ENCODE measurements at places on chromosomes 5 and 9.
A peak's percentile ranks its signal among the peaks of the same experiment; 100 is the strongest.

DNA sequence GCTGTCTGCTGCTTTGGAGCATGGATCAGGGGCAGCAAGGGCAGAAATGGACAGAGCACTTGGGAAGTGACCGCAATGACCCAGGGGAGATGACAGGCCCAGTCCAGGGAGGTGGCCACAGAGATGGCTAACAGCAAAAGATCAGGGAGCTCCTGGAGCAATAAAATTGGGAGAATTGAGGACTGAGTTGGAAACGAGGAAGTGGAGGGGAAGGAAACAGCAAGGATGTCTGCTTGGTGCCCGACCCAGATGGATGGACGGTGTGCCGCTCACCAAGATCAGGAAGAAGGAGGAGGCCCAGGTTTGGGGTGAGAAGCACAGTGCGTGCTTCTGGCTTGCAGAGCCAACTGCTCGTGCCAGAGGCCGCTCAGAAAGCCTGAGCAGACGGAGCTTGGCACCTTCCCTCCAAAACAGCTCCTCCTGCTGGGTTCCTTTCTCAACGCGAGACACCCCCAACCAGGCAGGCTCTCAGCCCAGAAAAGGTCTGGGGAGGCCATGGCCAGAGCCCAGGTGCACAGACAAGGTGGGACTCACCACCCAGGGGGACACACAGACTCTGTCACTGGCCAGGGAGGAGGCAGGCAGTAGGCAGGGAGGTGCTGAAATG is 1.7 kb upstream of the SLC34A1 start:
- DNase-seq, result no peak

DNA sequence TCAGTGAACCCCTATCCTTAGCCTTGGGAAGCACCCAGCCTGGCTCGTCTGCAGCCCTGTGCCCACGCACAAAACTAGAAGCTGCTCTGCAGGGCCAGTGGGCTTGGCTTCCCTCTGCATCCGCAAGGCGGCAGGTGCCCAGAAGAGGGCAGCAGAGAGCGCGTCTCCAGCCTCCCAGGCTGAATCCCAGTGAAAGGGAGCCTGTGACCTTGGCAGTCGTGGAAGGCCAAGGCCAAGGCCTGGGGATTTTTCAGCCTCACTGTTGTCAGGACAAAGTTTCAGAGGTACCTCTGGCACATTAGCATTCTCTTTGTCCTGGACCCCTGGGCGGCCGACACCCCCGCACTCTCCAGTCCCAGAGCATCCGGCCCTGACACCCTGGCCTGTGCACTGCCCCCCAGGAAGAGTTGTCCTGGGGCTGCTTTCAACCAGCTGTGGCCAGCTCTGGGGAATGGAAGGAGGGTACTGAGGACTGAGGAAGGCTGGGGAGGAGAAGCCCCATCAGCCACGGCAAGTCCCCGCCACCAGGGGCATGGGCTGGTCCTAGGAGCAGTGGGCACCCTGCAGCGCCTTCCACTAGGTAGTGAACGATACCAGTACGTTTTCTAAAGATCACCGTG is 63.6 kb upstream of the IL17B start:
- DNase-seq, result peak; percentile 76

GRCh38 chr9:36046923-36047322 is 10.2 kb downstream of the RECK start:
- no peak for DNase-seq

DNA sequence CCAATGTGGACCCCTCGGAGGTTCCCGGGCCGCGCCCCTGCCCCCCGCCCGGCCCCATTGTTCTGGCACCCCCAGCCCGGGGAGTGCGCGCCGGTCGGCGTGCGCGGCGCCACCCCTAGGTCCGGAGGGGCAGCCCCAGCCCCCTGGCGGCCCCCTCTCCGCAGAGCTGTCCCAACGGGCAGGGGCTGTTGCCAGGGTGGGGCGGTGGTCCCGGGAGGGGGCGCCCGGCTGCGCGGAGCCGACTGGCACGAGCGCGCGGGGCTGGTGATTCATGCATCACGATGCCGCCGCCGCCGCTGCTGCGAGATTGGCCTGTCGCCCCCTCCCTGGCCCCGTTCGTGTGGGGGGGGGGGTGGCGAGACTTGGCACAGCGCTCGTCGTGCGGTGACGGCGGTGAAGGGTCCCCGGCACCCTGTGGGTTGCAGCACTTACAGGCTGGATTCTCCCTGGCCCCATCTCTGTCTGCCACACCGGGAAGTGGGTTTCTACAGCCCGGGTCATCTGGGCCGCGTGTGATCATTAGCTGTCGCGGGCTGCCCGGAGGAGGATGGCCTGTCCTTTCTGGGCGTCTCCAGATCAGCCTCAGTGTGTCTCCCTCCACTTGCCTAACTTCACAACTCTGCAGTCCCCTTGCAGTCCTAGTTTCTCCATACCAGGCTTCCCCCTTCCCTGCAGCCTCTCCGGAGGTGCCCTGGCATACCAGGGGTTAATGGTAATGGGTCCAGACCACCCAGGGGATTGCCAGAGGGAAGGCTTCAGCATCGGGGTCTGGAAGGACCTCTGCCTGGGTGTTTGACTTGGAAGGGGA is 858 bp downstream of the NCS1 start:
- peak; percentile 52 for DNase-seq

DNA sequence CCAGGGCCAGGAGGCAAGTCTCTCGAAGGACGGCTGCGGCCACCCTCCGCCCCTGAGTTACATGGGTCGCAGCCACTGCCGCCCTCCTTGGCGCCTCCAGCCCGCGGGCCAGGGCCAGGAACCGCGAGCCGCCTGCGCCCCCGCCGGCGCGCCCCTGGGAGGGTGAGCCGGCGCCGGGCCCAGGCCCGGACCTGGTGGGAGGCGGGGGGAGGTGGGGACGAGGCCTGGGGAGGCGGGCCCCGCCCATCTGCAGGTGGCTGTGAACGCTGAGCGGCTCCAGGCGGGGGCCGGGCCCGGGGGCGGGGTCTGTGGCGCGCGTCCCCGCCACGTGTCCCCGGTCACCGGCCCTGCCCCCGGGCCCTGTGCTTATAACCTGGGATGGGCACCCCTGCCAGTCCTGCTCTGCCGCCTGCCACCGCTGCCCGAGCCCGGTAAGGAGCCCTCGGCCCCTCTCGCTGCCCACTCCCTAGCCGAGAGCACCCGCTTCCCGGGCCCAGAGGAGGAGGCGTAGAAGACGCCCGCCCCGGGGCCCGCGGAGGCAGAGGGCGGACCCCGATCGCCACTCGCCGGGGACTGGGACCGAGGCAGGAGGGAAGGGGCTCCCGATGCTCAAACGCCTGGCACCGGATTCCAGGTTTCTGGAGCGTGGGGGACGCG is at the start of gene ASS1:
Gene ASS1, plus strand, starts transcription at position 397 of the 657 bp plus-strand sequence. CDS start 7,268 bp downstream, outside the sequence.
- DNase-seq, result peak; percentile 92

- no peak for DNase-seq
Observed at GRCh38 chr5:72485430-72485974, 21.7 kb downstream of the ZNF366 start.

- DNase-seq, result no peak
Observed at GRCh38 chr5:97009212-97009898, 73.5 kb downstream of the LNPEP start.

GRCh38 chr5:5497152-5497788 is 74.8 kb downstream of the ICE1 start:
- DNase-seq, result peak; percentile 34

DNA sequence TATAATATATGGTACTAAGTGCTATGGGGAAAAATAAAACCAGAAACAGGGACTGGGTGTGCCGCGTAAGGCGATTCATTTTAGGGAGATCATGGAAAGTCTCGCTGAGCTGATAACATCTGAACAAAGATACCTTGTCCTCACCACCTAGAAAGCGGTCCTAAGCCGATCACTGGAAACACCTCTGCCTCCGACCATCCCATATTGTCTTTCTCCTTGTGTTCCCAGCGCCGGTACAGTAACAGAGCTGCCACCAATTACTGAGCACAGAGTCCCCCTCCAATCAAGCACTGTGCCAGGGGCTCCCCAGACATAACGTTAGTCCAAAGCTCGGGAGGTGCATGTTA is 704 bp downstream of the CCDC112 start:
- no peak for DNase-seq

DNA sequence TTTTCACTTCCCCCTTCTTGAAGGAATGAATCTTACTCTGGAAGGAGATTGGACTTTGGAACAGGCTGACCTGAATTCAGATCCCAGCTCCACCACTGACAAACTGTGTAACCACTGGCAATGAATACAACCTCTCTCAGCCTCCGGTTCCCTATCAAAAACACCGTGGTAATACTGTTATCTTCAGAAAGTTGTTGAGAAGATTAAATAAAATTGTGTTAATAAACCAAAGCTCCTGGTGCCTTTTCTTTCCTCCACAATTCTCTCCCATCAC is 99.7 kb upstream of the RAI14 start:
- no peak for DNase-seq

DNA sequence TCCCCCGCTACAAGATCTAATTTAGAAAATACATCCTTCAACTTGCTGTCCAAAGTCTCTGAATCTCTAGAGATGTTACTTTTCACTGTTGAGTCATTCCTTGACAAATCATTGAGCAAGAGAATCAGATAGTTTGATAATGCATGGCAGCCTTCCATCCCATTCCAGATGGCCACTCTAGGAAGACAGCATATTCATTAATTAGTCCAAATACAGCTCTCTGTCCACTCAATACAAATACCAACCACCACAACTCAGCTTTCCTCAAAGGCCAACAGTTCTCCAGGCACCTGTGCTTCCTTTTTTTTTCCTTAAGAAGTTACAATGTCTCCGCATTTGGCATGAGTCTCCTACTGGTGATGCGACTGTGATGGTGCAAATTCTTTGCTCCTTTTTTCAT is 72.3 kb downstream of the DROSHA start:
- DNase-seq, result no peak

DNA sequence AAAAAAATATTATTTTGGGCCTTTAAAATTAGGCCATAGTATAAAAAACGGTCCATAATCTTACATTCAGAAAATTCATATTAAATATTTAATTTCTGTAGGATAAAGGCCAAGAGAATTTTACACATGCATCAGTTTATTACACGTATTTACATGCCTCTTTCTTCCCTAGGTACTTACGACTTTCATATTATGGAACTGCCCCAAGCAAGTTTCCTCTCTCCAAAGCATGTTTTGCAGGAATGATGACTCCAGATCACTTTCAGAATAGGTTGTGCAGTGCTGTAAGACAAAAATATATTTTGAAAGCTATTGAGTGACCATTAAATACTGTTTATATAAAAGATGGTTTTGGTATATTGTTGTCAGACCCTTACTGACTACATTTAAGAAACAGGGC is 61.8 kb downstream of the WDR36 start:
- DNase-seq, result no peak

DNA sequence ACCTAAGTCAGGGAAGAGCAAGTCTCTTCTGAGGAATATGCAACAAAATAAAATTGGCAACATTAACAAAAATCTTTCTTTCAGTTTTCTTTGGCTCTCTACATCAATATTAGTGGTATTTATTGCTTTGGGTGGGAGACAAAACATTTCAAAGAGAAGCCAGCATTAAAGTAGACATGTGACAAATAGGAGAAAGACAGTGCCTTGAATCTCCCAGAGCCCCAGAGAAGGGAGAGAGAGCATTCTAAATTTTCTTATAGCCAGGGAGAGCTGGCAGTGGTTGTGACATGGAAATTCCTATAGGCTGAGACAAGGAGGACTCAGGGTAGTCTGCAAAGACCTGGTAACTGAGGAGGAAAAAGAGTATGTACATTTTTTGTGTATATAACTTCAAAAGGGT is 79.4 kb upstream of the NREP start:
- DNase-seq, result no peak

DNA sequence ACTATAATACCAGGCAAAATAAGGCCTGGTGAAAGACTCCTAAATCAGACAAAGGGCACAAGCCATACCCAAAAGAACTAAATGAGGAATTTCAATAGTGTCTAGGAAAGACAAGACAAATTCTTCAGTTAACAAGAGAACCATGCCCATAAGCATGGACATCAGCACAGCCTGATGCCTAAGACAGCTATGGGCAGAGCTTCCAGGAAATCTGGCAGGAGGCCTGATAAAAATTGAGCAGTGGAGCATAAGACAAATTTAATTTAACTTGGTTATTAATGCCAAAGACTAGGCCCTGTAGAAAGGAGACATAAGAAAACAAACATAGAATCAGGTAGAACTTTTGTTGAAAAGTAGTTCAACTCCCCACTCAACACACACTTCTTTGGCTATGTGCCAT is 17.3 kb downstream of the KLHL3 start:
- DNase-seq, result no peak

GRCh38 chr9:137945581-137945980 is 68.0 kb downstream of the CACNA1B start:
- no peak for DNase-seq

GRCh38 chr9:127061411-127061810 is 61.0 kb downstream of the ANGPTL2 start:
- DNase-seq, result no peak

- no peak for DNase-seq
Observed at GRCh38 chr5:124859027-124859426, 112.6 kb upstream of the ZNF608 start.

DNA sequence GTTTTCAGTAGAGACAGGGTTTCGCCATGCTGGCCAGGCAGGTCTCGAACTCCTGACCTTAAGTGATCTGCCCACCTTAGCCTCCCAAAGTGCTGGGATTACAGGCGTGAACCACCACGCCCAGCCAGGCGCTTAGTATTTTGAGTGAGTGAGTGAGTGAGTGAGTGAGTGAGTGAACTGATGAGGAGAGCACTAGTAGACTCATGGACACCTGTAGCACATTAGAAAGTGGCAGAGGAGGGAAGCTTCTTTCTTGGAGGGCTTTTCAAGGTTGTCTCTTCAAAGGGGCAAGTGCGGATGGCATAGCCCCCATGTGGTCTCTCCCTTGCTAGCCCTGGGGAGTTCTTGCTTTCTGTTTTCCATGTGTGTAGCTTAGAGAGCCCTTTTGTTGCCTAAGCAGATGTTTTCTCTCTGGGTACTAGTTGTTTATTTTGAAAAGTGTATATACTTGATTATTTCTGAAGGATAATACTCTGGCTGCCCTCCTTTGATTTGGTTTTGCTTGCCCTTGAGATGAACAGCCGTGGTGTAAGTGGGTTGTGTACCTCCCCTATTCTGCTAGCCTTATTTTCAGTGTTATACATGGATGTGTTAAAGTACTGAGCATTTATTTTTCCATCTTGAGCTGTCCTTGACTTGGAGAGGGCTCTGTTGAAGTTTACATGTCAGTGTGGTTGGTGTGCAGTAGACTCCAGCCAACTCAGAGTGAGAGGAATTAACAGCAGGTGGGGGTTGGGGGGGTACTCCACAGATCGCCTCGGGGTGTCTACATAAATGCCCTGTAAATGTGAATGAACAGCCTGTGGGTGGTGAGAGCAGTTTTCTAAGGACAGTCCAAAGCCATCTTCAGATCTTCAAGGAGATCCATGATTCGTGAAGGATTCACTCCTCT is 35.5 kb downstream of the PRRC2B start:
- no peak for DNase-seq

GRCh38 chr9:34546102-34546833 is 23.5 kb upstream of the ENHO start:
- no peak for DNase-seq

DNA sequence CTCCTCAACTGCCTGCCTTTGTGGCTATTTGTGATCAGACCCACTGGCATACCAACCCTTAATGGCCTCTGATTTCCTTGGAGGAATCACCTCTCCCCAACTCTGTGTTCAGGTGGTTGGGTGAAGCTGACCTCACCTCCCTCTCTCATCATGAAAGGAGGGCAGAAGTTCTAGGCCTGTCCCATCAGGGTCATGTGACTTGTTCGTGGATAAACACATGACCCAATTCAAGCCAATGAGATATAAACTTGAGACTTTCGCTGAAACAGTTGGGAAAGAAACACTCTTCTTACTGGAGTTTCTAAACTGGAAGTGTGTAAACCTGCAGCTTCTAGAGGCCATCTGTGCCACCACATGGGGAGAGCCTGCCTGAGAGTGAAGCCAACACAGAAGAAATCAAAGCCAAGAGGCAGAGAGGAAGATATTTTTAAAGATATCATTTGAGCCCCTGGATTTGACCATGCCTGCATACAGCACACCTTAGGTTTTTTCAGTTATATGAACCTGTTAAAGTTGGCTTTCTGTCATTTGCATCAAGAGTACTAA is 5.8 kb downstream of the GABBR2 start:
- DNase-seq, result peak; percentile 6
